ENCODE measurements at places on chromosomes 12 and 14.

- no peak for DNase-seq
Observed at GRCh38 chr12:12380949-12381593, 24.2 kb downstream of the BORCS5 start.

DNA sequence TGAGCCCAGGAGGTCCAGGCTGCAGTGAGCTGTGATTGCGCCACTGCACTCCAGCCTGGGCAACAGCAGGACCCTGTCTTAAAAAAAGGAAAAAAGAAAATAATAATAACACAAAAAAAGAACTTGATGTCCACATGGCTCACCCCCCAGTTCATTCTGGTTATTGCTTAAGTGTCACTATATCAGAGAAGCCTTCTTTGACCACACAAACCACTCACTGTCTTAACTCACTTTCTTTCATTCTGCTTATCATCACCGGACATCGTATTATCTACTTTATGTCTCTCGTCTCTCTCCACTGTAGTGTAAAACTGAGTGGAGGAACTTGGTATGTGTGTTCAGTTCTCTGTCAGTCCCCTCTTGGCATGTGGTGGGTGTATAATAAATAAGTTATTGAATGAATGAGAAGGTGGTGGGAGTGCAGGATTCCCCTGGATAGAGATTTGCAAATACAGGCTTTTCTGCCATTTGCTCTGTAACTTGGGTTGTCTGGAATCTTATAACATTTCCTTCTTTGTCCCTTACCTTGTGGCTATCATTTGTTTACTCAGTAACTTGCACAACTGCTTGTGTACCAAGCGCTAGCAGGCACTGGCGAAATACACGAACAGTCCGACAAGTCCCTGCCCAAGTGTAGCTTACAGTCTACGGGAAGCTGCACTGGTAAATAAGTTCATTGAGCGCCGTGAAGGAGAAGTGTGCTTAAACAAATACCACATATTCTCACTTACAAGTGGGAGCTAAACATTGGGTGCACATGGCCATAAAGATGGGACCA, 86.6 kb upstream of the TRAF3 start:
- no peak for DNase-seq

GRCh38 chr14:101196795-101197590, 293.5 kb upstream of the RTL1 start:
- no peak for DNase-seq

GRCh38 chr14:65853407-65853955, 441.0 kb downstream of the FUT8 start:
- no peak for DNase-seq

DNA sequence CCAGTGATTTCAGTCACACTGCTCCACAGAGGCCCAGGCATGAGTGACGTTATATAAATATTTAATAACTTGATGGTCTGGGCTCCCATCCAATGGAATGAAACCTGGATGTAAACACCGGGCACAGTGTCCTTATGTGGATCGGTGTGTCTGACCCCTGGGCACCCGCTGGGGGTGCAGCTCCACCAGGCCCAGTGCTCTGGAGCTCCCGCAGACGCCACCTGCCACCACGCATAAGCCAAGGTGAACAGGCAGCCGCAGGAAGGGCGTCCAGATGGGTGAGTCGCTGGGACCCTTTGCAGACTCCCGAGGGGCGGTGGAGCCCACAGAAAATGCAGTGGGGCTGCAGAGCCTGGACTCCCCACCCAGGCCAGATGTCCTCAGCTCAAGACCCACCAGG, 121.6 kb downstream of the SCARB1 start:
- no peak for DNase-seq

Data from stimulated activated CD4-positive, alpha-beta T cell treated with anti-CD3 and anti-CD28 coated beads, Interleukin-1b, Interleukin-23, amount 100 ng/mL, for 4 hours (primary cell).